ENCODE measurements at places on chromosomes 5 and 9.

DNA sequence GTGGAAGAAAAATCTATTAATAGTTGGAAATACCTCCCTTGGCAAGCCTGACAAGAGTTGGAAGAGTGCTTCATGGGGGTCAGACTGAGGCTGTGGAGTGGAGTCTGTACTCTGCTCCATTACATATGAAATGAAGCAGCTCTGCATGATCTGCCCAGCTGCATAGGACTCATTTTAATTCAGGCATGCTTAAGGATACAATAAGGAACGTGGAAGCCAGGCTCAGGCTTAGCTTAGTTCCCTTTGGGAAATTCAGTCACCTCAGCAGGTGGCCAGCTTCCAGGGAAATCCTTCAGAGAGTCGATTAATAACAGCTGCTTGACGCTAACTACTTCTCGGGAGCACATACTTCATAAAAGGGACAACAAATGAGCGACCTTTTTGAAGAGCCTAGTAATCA is 1672.9 kb upstream of the WWC1 start:
- peak; percentile 43 for DNase-seq

DNA sequence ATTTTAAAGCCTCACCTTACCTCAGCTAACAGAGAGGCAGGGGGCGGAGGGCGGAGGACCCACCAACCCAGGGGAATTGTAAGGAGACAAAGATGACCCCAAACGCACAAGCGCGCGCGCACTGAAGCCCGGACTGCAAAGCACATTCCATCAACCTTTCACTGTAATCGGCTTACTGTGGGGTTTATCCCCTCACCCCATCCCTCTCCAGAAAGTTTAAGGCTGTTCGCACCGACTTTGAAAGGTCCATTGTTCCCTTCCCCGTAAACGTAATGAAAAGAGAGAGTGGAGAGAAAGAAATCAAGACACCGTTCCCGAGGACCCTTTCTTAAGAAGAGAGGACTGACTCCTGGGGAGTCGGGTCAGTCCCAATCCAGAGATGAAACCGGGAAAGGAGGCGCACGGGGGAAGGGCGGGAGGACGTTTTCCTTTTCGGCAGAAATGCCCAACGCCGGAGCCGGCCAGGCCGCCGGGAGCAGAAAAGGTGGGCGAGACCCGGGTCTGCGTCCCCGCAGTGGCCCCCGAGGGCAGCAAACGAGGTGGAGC is 464 bp downstream of the CEMIP2 start:
- DNase-seq = peak; percentile 60

DNA sequence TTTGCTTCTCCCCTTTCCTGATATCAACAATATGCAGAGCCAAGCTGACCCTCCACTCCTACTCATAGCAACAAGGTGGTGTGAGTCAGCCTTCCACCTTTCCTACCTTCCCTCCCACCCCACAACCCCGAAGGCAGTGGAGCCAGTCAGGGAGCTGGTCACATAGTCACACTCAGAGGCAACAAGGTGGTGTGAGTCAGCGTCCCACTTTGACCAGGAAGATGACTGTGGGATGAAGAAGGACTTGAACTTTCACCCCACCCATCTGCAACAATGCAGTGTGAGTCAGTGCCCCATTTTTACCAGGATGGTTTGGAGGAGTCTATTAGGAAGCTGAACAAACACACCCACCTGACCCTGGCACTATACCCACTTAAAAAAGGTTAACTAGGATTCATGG is 30.1 kb upstream of the ZNF782 start:
- DNase-seq = no peak

DNA sequence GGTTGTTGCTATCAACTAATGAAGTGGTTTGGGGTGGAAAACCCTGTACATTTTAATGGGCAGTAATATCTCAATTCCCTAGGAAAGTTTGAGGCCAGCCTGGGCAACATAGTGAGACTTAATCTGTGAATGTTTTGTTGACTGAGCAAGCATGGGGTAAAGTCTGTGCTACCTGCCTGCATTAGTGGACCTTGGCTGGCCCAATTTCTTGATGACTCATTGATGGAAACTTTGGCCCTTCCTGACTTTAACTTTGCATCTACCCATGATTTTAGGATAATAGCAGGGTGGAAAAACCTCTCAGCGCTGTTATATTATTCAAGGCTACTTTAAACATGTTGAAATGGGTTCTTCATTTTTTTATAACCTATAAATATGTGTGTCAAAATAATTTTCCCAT is 389.4 kb upstream of the RORB start:
- no peak for DNase-seq

- no peak for DNase-seq
These were observed 17.2 kb downstream of the TRIM14 start for GRCh38 chr9:98101868-98102273.

- no peak for DNase-seq
These were observed 274.4 kb downstream of the MAN2A1 start for GRCh38 chr5:109964136-109964535.

GRCh38 chr5:166346726-166347374 is 1944.6 kb upstream of the WWC1 start:
- DNase-seq = no peak

DNA sequence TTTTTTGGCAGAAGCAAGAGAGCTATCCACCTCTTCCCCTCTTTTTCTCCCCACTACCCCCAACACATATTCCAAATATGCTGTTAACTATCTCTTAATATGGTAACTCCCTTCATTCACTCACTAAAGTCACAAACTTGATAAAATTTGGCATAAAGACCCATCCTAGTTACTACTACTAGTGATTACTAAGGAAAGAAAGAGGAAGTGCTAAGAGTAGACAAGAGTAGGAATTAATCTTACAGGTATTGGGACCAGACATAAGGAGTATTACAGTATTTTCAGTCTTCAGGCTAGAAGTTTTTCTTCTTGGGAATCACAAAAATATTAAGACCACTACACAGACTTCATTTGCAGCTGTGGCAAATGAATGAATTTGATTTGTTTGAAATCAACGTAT is 2.2 kb downstream of the ADAMTS6 start:
- DNase-seq = no peak

DNA sequence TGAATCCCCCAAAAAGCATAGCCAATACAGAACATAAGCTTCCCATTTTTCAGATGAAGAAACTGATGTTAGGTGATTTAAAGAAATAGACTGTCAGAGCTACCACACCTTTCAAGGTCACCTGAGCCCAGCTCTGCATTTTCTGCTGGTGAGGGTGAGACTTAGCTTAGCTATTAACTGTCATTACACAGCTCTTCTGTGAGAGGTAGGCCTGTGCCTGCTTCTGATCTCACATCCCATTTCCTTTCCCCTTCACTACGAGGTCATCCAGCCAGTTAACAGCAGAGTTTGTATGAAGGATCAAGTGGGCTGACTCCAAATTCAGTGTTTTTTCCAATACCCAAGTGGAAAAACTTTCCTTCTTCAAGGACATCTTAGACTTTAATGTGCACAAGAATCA is 528.6 kb upstream of the CLINT1 start:
- DNase-seq = no peak

DNA sequence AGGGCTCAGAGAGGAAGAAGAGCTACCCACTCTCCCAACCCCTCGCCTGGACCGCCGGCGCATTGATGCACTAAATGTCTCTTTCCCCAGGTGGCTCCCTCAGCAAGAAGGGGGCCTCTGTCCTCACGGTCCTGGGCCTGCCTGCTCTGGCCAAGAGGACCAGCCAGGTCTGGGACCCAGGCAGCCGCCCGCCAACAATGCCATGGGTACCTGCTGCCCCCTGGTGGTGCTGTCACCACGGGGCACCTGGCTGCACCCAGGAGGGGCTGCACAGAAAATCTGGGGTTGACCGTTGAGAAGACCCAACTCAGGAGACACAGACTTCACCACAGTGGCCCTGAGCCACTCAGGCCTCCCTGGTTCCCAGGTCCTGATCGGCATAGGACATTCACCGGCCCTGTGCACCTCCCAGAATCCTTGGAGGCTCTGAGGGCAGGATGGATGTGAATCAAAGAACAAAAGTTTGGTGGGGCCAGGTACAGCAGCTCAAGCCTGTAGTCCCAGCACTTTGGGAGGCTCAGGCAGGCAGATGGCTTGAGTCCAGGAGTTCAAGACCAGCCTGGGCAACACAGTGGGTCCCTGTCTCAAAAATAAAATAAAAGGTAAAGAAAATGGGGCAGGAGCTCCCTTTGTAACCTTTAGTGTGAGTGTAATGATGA is 2.4 kb upstream of the VAV2 start:
- DNase-seq = peak; percentile 87

- DNase-seq = no peak
These were observed 303.6 kb downstream of the SPOCK1 start for GRCh38 chr5:137195483-137195882.

GRCh38 chr5:63794296-63794695 is 167.9 kb downstream of the HTR1A start:
- no peak for DNase-seq

- no peak for DNase-seq
These were observed 18.2 kb upstream of the CEP120 start for GRCh38 chr5:123441408-123441807.

GRCh38 chr5:14869668-14870164 is 1.9 kb downstream of the ANKH start:
- DNase-seq = no peak
